EH (cell line): ENCODE measurements at places on chromosomes 6 and 20.

DNA sequence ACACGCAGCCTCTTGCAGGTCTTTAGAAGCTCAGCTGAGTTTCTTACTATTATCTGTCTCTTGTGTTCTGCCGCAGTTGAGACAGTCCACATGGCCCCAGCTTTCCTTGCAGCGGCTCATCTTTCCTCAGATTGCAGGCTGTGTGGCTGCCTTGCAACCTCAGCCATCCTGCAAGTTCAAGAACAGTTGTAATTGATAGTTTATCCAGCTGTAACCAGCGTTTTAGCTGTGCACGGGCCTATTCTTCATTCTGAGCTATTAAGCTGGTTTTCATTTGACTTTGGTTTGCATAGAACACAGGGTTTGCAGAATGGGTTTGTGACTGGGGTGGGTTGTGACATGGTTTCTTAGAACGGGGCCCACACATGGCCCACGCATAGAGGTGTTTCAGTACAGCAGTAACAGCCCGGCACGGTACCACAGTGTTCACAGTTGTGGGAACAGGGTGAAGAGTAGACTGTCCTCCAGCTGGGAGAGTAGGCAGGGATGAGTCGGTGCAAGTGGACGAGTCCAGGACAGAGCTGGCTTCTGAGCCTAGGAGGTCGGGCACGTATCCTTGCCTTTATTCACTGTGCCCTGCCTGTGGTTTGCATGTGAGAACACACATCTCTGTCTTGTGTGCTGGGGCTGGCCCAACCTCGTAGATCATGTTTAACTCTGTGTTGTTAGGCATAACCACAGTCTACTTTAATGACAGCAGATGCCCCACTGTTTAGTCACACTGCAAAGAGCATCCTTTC lies 89.2 kb downstream of the RPP40 start:
- peak; percentile 77 for DNase-seq

DNA sequence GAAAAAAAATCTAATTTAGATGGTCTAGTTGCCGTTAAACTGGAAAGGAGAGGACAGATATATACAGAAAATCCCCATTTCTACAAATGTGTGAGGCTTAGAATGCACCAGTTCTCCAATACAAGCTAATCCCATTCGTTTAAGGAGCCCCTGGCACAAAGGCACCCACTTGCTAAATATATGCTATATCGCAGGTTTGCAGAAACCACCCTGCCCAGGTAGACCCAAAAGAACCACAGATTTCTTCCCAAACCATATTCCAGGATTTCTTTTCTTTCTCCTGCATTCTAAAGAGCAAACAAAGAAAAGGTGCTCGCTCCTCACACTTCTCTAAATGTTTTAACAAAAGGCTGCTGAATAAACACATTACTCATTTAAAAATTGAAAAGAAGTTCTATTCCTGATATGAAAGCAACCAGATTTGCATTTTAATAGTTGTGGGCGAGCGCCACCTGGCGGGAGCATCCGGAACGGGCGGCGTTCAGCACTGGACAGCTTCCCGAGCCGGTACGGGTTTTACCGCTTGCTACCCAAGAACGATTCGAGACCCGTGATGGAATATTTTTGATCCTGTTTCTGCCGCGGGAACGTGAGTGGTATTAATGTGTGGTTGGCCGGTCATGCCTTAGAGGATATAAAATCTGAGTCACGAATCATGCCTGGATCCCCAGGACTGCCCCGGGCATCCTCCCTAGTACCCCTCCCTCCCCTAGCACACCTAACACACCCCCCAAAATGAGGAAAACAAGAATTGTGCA lies 2.1 kb downstream of the PTPRT start:
- DNase-seq, result peak; percentile 58

DNA sequence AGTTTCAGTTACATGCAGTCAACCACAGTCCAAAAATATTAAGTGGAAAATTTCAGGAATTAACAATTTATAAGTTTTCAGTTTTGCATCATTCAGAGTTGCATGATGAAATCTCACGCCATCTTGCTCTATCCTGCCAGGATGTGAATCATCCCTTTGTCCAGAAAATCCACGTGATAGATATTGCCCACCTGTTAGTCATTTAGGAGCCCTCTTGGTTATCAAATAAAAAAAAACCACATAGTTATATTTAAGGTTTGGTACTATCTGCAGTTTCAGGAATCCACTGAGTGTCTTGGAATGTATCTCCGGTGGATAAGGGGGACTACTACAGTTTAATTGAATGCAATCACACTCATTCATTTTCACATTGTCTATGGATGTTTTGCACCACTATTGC lies 1249.0 kb upstream of the CITED2 start:
- peak; percentile 89 for DNase-seq

GRCh38 chr20:34350095-34350494 lies 13.0 kb upstream of the ITCH start:
- DNase-seq, result no peak

- DNase-seq, result no peak
Observed at GRCh38 chr20:50487397-50487796, 22.8 kb upstream of the PTPN1 start.

DNA sequence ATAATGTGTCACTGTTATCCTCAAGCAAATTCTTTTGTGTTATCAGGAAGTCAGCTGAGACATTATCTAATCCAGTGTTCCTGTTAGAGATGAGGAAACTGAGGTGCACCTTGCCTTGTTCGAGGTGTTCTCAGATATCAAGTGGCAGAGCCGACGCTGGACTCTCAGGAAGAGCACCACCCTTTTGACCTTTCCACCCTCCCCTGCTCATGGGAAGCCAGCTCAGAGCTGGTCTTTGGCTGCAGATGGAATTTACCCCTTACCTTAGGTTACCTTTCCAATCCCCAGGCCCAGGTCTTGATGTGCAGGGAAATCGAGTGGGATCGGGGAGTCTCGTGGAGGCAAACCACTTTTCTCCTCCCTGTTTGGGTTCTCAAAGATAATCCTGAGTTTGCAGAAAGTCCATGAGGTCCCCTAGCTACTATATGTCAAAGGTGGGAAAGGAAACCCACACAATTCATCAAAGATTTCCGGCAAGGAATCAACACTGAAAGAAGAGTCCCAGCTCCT lies 62.9 kb upstream of the PIM1 start:
- no peak for DNase-seq

- no peak for DNase-seq
Observed at GRCh38 chr20:12072221-12072953, 154.7 kb downstream of the BTBD3 start.

DNA sequence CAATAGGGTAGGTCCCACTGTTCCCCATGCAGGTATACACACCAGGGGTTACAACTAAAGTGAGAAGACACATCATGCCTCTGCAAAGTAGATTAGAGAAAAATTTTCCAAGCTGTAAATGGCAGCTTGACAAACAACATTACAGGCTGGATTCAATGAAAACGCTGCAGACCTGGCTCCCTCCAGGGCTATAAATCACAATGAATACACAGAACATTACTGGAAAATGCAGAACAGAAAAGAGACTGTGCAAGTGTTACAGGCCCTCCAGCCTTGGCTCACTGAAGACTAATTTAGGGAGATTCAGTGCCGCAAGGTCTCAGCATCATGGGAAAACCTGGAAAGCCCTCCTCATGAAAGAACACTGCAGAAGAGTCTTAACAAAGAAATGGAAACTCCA lies 207.8 kb downstream of the KHDC1L start:
- DNase-seq, result no peak

GRCh38 chr6:123263981-123264380 lies 267.9 kb downstream of the CLVS2 start:
- no peak for DNase-seq

DNA sequence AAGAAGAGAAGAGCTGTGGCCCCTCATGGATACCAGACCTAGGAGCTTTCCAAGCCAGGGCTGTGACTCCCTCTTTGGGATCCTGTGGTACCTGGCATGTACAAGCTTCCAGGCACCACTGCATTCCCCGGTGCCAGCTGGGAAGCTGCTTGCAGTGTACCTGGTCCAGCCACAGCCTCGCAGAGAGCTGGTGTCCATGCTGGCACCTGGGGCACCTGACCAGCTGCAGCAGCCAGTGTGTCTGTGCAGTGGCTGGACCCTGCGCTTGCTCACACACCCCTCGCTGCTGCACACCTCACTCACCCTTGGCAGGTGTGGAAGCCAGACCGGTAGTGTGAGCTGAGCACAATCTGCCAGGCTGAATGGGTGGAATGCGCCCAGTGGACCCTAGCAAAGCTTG lies 190.9 kb upstream of the MAN1A1 start:
- no peak for DNase-seq

GRCh38 chr6:130009146-130009545 lies 9.2 kb upstream of the L3MBTL3 start:
- DNase-seq, result no peak

GRCh38 chr6:1724124-1724523 lies 114.4 kb downstream of the FOXC1 start:
- no peak for DNase-seq

GRCh38 chr6:111339294-111339693 lies 143.7 kb downstream of the REV3L start:
- no peak for DNase-seq

GRCh38 chr6:126232671-126233070 lies 107.2 kb upstream of the CENPW start:
- no peak for DNase-seq

- DNase-seq, result no peak
Observed at GRCh38 chr20:57308451-57309271, 20.9 kb upstream of the SPO11 start.
